ENCODE measurements at places on chromosomes 7 and 10. TPM values are rescaled to one million over a fixed set of nuclear protein-coding genes. Genes with fewer than 3 reads are reported as not detected.

Gene HOXA10
- total RNA-seq = 16.3 TPM

Gene ITGB8
- total RNA-seq = 213 TPM

Gene RELN
- total RNA-seq = 5.4 TPM

Gene SEMA3C
- total RNA-seq = 17.2 TPM

Gene FAM237B
- not detected for total RNA-seq
